ENCODE measurements at places on chromosomes 1 and 21. TPM values are rescaled to one million over a fixed set of nuclear protein-coding genes. Genes with fewer than 3 reads are reported as not detected.

Gene IGSF9
- 0.29 TPM for total RNA-seq

Gene SPATA1
- total RNA-seq, result 0.75 TPM

Gene CFAP74
- total RNA-seq, result not detected

Gene FCRL1
- total RNA-seq, result not detected

Gene CLIC4
- 45.4 TPM for total RNA-seq

Gene ZNF648
- not detected for total RNA-seq

Gene KCNN3
- total RNA-seq, result 0.01 TPM

Gene GART
- total RNA-seq, result 64.7 TPM

Gene TARBP1
- 11.6 TPM for total RNA-seq

Gene C21orf91
- 1.4 TPM for total RNA-seq

Gene PLA2G2D
- not detected for total RNA-seq
